ENCODE measurements at places on chromosomes 2 and 18. TPM values are rescaled to one million over a fixed set of nuclear protein-coding genes. Genes with fewer than 3 reads are reported as not detected.

DNA sequence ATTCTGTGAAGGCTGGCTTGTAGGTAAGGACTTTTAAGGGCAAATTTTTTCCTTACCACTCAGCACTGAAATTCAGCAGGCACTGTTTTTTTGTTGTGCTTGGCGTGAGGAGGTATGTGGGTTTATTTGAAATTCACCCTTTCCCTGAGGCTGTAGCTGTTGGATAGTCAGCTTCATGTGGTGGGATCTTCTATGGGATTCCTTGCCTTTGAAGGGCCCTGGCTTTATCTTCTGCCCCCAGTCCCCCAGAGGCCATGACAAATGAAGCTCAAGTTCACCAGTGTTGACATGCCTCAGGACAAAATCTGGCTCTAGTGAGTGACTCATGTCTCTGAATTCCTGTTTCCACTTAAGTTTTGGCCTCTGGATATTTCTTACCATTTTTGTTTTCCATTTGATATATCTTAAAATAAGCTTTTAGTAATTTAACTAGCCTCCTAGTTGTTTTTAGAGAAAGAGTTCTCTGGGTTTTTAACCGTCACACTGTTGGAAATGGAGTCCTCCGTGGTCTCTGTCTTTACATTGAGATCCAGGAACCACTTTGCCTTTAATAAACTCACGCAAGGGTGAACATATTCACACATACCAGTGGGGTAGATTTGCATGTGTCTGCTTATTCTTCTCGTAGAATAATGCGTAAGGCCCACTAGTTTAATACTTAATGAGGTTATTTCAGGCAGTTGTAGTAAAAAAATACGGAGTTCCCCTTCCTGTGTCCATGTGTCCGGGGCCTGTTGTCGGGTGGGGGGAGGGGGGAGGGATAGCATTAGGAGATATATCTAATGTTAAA is 211.1 kb upstream of the FAM98A start:
- H3K27me3 ChIP-seq = peaks cover 2% of the 10 kb centered on the region
- no peak overlapping the region for H3K4me3 ChIP-seq
- no peak for DNase-seq
- no peaks in the 10 kb centered on the region for H3K36me3 ChIP-seq

DNA sequence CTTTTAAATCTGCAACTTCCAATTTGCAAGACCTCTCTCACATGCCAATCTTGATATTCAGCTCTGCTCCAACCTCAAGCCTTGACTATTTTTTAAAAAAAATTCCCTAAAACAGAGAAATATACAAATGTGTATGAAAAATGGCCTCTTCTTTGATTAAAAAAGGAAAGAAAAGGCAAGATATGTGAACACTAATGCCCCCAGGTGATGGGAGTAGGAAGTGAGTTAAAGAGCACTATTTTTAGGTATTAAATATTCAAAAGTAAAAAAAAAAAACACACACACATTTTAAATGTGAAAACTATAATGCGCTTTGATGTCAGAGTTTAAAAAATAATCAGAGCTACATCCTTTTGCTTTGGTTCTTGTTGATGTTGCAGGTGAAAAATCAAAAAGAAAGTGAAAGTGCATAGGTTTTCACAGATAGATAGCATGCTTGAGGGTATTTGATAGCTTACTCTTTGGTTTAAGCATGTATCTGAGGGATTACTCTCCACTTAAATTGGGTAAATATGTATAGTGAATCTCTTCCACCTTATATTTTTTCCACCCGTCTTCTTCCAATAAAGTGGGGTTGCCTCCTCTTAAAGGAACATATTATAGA is 406.0 kb upstream of the POU3F3 start:
- H3K36me3 ChIP-seq = no peaks in the 10 kb centered on the region
- DNase-seq = no peak
- H3K4me1 ChIP-seq = peaks cover 6% of the 10 kb centered on the region
- H3K4me3 ChIP-seq = no peak overlapping the region
- no peaks in the 10 kb centered on the region for H3K27me3 ChIP-seq

DNA sequence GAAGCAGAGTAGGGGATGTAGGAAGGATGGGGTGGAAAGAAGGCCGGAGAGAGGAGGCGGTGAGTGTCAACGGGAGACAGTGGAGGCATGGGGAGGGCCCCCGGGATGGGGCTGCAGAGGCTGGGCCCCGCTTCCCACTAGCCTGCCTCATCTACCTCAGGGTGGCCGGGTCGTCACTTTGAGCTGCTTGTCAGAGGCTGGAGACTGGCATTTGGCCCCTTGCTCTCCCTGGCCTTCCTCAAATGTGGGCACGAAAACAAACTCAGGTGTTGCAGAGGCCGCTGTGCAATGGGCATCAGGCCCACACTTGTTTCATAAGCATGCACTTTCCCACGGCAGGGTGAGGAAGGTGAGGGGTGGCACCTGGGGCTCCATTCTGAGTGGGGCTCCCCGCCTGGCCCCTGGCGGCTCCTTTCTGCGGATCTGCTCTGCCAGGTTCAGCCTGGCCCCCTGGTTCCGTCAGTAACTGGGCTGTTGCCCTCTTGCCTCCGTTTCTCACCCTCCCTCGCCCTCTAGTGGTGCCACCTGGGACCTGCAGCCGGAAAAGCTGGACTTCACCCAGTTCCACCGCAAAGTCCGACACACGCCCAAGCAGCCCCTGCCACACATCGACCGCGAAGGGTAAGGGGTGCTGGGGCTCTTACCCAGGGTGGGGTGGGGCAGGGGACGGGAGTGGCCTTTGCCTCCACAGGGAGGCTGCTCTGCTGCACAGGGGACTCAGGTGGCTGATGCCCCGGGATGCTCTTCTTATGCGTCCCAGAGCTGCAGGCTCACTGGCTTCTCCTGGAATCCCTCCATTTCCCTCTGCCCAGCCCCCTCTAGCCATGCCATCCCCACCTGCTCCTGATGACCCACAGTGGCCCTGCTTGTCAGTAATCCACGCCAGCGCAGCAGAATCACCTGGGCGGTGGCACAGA is 125.4 kb downstream of the CTIF start:
- H3K27ac ChIP-seq = no peak overlapping the region
- peak; percentile 28 for DNase-seq
- peaks cover 4% of the 10 kb centered on the region for H3K27me3 ChIP-seq
- no peaks in the 10 kb centered on the region for H3K36me3 ChIP-seq
- H3K4me3 ChIP-seq = no peak overlapping the region
- H3K4me1 ChIP-seq = no peaks in the 10 kb centered on the region

- peaks cover 9% of the 10 kb centered on the region for H3K27me3 ChIP-seq
- no peaks in the 10 kb centered on the region for H3K4me1 ChIP-seq
- no peak overlapping the region for H3K4me3 ChIP-seq
- no peak overlapping the region for H3K27ac ChIP-seq
Measured at GRCh38 chr2:31083234-31083993, 54.8 kb downstream of the GALNT14 start.

DNA sequence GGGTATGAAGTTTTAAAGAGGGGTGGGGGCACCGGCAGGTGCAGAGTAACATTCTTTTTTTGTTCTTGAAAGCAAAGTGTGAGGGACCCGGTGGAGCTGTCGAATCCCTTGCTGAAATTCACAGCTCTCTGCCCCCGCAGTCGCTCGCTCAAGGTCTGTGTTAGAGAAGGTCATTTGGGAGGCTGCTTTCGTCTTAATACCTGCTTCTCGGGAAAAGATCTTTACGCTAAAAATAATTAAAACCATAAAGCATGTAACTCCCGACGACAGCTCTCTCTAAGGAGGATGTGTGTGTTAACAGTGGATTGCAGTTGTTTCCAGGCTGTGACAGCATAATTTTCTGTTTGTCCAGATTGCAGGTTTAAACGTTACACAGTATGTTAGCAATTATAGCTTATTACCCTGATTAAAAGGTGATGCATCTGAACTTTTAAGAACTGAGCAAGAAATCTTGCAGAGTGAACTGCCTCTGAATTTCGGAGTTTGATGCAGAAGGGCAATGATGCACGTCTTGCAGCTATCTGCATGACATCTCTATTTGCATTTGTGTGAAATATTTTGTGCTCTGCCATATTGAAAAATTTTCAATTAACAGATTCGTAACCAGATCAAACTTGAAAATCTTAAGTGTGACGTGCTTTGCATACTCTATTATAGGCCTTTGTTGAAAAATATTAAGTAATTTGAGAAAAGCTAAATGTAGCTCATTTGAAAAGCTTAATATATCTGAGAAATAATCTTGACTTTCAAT is 954 bp downstream of the RAPGEF4 start:
- H3K27me3 ChIP-seq = peaks cover 67% of the 10 kb centered on the region
- no peak overlapping the region for H3K27ac ChIP-seq
- no peaks in the 10 kb centered on the region for H3K36me3 ChIP-seq
- no peaks in the 10 kb centered on the region for H3K4me1 ChIP-seq
- no peak for DNase-seq
- H3K4me3 ChIP-seq = peak overlapping the region; percentile 65

- DNase-seq = no peak
- H3K27me3 ChIP-seq = no peaks in the 10 kb centered on the region
- peaks cover 69% of the 10 kb centered on the region for H3K4me1 ChIP-seq
- no peak overlapping the region for H3K27ac ChIP-seq
Measured at GRCh38 chr18:23580677-23581367, 5.5 kb downstream of the NPC1 start.

GRCh38 chr2:223815884-223816570 is 21.4 kb downstream of the AP1S3 start:
- H3K27ac ChIP-seq = no peak overlapping the region
- no peak overlapping the region for H3K4me3 ChIP-seq
- DNase-seq = no peak
- H3K36me3 ChIP-seq = no peaks in the 10 kb centered on the region
- H3K27me3 ChIP-seq = no peaks in the 10 kb centered on the region

GRCh38 chr18:56269958-56270357 is 368.4 kb downstream of the TXNL1 start:
- H3K36me3 ChIP-seq = no peaks in the 10 kb centered on the region
- H3K4me1 ChIP-seq = no peaks in the 10 kb centered on the region
- no peak for DNase-seq
- no peak overlapping the region for H3K4me3 ChIP-seq
- H3K27me3 ChIP-seq = no peaks in the 10 kb centered on the region

DNA sequence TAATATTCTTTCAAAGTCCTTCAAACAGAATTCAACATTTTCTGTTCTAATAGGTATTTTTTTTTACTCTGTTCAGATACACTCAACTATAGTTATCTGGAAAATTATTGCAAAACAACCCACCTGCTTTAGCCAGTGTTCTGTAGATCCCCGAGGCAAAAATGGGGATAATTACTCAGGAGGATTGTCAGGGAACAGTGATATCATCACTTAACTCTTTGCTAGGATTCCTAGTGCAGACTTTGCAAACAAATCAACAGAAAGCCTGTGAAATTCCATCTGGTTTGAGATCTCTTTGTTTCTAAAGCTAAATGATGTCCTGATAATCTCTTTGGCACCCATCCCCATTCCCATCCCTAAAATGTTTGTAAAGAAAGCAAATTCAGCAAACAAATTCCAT is 413.6 kb upstream of the MEIS1 start:
- H3K4me3 ChIP-seq = no peak overlapping the region
- H3K27ac ChIP-seq = no peak overlapping the region
- H3K36me3 ChIP-seq = no peaks in the 10 kb centered on the region
- no peak for DNase-seq

DNA sequence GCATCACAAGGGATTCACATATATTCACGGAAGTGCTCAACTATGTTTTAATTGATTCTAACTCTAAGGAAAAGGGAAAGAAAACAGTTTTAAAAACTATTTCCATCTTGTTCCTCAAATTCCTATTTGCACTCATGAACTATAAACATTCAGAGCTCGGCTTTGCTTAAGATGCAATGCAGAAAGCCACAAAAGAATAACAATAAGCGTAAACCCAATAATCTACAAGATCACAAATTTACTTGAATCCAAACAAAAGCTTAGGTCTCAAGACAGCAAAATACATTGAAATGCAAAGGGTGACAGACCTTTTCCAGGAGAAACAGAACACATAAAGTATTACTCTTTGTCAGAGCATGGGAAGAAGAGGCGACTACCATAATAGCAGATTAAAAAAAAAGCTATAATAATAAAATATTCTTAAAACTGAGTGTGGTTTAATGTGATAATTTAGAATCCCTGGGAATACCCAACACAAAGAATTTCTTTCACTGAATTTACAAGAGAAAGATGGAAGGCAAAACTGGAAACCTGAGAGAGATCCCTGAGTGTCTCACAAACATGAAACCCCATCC is 1094.9 kb downstream of the LRP1B start:
- H3K27me3 ChIP-seq = no peaks in the 10 kb centered on the region
- no peak overlapping the region for H3K27ac ChIP-seq
- no peak for DNase-seq
- H3K4me1 ChIP-seq = no peaks in the 10 kb centered on the region
- no peaks in the 10 kb centered on the region for H3K36me3 ChIP-seq

- DNase-seq = no peak
- H3K27ac ChIP-seq = no peak overlapping the region
- no peaks in the 10 kb centered on the region for H3K4me1 ChIP-seq
Measured at GRCh38 chr2:193774166-193774565, 1579.4 kb upstream of the TMEFF2 start.

DNA sequence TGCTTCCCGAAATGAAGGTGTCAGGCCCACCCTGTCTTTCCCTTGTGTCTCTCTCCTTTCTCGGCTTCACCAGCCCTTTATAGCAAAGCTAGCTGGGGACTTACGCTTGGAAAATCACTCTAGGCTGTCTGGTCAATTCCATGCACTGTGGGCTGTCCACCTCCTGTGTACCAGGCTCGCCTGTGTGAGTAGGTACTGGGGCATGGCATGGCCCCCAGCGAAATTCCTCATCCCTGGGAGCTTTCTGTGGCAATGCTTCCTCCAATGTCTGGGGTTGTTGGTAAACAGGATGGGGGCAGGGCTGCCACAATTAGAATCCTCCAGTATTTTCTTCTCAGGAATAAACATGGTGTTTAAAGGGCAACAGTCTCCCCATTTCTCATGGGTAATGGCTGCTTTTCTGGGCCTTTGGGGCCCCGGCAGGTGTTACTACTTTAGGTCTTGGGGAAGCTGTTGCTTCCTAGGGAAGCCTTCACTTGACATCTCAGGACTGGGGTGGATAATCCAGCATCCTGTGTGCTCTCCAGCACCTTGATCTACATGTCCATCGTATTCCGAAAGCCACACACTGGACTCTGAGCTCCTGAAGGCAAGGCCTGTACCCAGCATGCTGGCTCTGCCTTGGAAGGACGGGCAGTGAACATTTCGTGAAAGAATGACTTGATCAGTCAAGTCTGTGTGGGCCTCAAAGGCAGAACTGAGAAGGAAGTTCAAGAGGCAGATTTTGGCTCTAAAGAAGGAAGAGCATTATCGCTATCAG is 21.1 kb downstream of the RHOB start:
- no peaks in the 10 kb centered on the region for H3K36me3 ChIP-seq
- no peaks in the 10 kb centered on the region for H3K4me1 ChIP-seq
- no peak for DNase-seq
- H3K27me3 ChIP-seq = peaks cover 4% of the 10 kb centered on the region

- no peaks in the 10 kb centered on the region for H3K27me3 ChIP-seq
- H3K4me3 ChIP-seq = no peak overlapping the region
- H3K36me3 ChIP-seq = no peaks in the 10 kb centered on the region
- H3K27ac ChIP-seq = no peak overlapping the region
Measured at GRCh38 chr2:66794070-66794469, 359.1 kb downstream of the MEIS1 start.

- peaks cover 11% of the 10 kb centered on the region for H3K27me3 ChIP-seq
- H3K36me3 ChIP-seq = no peaks in the 10 kb centered on the region
- no peak overlapping the region for H3K27ac ChIP-seq
- H3K4me3 ChIP-seq = no peak overlapping the region
Measured at GRCh38 chr2:174691201-174691779, 73.0 kb downstream of the CHRNA1 start.

PIAS2 gene
- total RNA-seq = 28.5 TPM

MROH2A gene
- total RNA-seq = not detected

ERFE gene
- total RNA-seq = not detected

MEP1B gene
- not detected for total RNA-seq

MOGAT1 gene
- not detected for total RNA-seq

ST6GAL2 gene
- total RNA-seq = not detected

DNAJC5G gene
- total RNA-seq = not detected

RAPH1 gene
- 4.6 TPM for total RNA-seq

SLC9A2 gene
- total RNA-seq = not detected
